ENCODE measurements at places on chromosomes 5 and 9. TPM values are rescaled to one million over a fixed set of nuclear protein-coding genes. Genes with fewer than 3 reads are reported as not detected.

- H3K4me1 ChIP-seq, result no peaks in the 10 kb centered on the region
These were observed 7.3 kb upstream of the NEUROG1 start for GRCh38 chr5:135543001-135543484.

DNA sequence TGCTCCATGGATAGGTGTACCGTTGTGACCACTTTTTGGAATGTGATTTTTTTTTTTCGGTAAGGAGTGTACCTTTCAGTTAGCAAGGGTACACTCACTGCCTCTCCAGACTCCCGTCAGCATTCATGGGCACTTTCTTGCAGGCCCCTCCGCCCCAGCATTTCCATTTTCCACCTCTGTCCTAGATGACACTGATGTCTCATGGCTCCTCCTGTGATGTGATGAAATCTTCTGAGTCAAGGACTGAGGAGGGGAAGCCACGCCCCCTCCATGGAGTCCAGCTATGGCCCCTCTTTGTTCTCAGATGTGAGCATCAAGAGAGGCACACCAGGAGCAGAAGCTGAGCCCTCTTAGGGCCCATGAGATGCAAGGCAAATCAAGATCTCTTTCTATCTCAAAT is 61.8 kb downstream of the CTSL start:
- H3K27me3 ChIP-seq, result no peaks in the 10 kb centered on the region
- H3K36me3 ChIP-seq, result no peaks in the 10 kb centered on the region
- DNase-seq, result no peak
- no peak overlapping the region for H3K4me3 ChIP-seq
- H3K4me1 ChIP-seq, result peaks cover 16% of the 10 kb centered on the region

DNA sequence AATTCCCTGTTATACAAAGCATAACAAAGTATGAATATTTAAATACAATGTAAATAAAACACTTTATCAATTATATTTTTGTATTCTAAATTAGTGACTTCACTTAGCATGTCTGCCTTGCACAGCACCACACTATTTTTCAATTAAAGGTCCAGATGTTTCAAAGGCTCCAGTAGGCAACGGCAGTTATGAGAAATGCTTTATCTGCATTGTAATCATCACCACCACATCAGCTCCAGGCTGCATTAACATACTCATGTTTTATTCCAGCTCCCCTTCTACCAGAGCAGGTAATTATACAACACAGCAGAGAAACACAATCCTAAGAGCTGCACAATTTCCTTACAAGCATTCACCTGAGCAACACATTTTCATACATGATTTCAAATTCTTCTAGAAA is 102.8 kb downstream of the MAPKAP1 start:
- H3K27me3 ChIP-seq, result no peaks in the 10 kb centered on the region
- no peak overlapping the region for H3K4me3 ChIP-seq
- H3K36me3 ChIP-seq, result no peaks in the 10 kb centered on the region

DNA sequence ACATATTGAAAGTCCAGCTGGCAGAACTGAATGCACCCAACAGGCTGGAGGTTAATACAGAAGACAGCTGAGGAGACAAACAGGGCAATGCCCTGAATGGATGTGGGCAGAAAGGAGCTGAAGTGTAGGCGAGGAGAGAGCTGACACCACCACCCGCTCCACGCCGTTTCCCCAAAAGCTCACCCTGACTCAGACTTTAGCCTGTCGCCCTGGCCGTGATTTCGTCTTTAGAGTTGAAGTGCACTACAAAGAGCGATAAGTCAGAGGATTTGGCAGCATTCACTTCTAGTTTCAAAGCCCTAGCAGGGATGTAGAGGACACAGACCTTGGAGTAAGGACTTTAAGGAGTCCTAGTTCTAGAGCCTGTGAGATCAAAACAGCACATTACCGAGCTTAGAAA is 2.2 kb upstream of the ERAP1 start:
- DNase-seq, result no peak
- no peaks in the 10 kb centered on the region for H3K36me3 ChIP-seq
- H3K27me3 ChIP-seq, result no peaks in the 10 kb centered on the region
- no peak overlapping the region for H3K4me3 ChIP-seq

GRCh38 chr9:93397661-93398373 is 53.7 kb upstream of the FAM120A start:
- H3K4me3 ChIP-seq, result no peak overlapping the region
- no peaks in the 10 kb centered on the region for H3K36me3 ChIP-seq
- H3K27me3 ChIP-seq, result peaks cover 21% of the 10 kb centered on the region
- DNase-seq, result no peak

GRCh38 chr5:98795243-98795642 is 21.8 kb downstream of the RGMB start:
- peaks cover 5% of the 10 kb centered on the region for H3K36me3 ChIP-seq
- no peak overlapping the region for H3K4me3 ChIP-seq
- H3K4me1 ChIP-seq, result no peaks in the 10 kb centered on the region
- no peak overlapping the region for H3K27ac ChIP-seq
- DNase-seq, result no peak

GRCh38 chr9:131481441-131482342 is 21.0 kb upstream of the POMT1 start:
- no peaks in the 10 kb centered on the region for H3K4me1 ChIP-seq
- DNase-seq, result no peak
- H3K27ac ChIP-seq, result no peak overlapping the region

DNA sequence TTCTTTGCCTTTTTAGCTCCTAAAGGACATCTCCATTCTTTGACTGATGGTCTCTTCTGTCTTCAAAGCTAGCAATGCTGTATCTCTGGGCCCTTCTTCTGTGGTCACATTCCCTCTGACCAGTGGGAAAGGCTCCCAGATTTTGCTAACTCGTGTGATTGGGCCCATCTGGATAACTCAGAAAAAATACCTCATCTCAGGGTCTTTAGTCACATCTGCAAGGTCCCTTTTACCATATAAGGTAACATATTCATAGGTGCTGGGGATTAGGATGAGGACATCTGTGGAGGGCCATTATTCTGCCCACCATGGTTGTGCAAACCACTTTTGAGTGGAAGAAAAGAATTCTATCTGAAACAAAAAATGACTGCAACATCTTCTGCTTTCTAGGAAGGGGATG is 76.3 kb upstream of the MAMDC2 start:
- H3K4me3 ChIP-seq, result no peak overlapping the region
- no peak for DNase-seq
- H3K27me3 ChIP-seq, result no peaks in the 10 kb centered on the region
- H3K36me3 ChIP-seq, result no peaks in the 10 kb centered on the region
- H3K27ac ChIP-seq, result no peak overlapping the region

DNA sequence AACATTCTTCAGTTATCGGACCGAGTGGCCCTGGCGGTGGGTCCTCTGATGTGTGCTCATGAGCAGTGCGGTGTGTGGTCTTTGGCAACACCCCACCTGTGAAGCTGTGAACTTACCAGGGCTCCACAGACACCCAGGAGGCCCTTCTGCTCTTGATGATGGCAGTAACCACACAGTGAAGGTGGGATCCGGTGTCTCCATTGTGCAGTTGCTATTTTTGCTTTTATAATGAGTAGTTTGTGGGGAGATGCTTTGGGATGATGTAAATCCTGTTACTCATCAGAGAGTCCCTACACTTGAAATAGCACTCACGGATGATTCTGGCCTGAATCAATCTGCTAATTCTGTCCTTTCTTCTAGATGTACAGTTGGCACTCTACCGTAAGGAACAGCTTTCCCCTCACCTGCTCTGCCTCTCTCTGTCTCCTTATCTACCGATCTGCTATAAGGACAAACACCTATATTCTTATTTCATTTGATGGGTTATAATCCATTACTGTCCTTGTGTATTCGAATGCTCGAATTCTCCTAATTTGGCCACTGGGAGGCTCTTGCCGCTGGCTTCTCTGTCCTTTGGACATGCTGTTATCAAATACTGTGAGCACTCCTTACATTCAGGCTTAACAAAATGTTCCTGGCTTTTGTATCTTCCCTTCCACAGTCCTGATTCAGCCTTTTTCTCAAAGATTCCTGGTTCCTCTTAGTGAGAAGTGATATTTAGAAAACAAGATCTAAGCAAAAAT is 20.2 kb downstream of the ATPSCKMT start:
- H3K27ac ChIP-seq, result no peak overlapping the region
- no peaks in the 10 kb centered on the region for H3K27me3 ChIP-seq
- no peak overlapping the region for H3K4me3 ChIP-seq
- H3K4me1 ChIP-seq, result no peaks in the 10 kb centered on the region

- no peaks in the 10 kb centered on the region for H3K4me1 ChIP-seq
- H3K36me3 ChIP-seq, result no peaks in the 10 kb centered on the region
- no peak overlapping the region for H3K27ac ChIP-seq
- H3K27me3 ChIP-seq, result no peaks in the 10 kb centered on the region
These were observed 62.7 kb downstream of the SEMA4D start for GRCh38 chr9:89435071-89435823.

GRCh38 chr5:136195971-136196820 is 3.2 kb upstream of the SMIM32 start:
- H3K36me3 ChIP-seq, result no peaks in the 10 kb centered on the region
- no peak for DNase-seq
- H3K4me1 ChIP-seq, result peaks cover 30% of the 10 kb centered on the region
- H3K4me3 ChIP-seq, result no peak overlapping the region
- peaks cover 20% of the 10 kb centered on the region for H3K27me3 ChIP-seq
- no peak overlapping the region for H3K27ac ChIP-seq

DNA sequence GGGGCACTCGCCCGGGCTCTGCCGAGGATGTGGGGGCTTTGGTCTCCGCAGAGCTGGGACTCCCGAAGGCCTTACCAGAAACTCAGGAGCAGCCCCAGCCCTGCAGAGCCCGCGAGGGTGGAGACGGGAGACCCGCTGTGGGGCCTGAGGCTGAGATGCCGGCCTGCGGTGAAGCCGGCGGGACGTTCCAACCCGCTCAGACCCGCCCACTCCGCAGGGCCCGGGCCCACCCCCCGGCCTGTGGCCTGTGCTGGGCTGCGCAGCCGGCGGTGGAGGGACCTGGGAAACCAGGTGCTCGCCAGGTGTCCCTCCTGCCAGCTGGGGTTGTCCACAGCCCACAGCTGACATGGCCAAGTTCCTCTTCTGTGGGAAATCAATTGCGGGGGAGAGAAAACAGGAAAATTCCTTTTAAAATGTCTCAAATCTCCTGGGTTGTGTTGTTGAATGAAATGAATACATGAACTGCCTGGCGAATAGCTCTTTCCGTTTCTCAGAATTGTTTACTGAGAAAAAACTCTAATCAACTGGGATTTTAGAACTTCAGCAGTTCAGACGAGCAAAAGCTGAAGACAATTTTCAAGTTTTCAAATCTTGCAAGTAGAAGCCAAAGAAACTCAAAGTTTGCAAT is 49.0 kb upstream of the IRX4 start:
- no peak for DNase-seq
- no peak overlapping the region for H3K4me3 ChIP-seq

GRCh38 chr5:137072361-137073115 is 426.6 kb downstream of the SPOCK1 start:
- no peak overlapping the region for H3K27ac ChIP-seq
- no peak overlapping the region for H3K4me3 ChIP-seq
- H3K4me1 ChIP-seq, result no peaks in the 10 kb centered on the region
- no peak for DNase-seq

GRCh38 chr5:63958654-63959053 is 3.6 kb downstream of the HTR1A start:
- H3K27me3 ChIP-seq, result no peaks in the 10 kb centered on the region
- H3K4me3 ChIP-seq, result no peak overlapping the region
- H3K36me3 ChIP-seq, result no peaks in the 10 kb centered on the region
- H3K27ac ChIP-seq, result no peak overlapping the region
- DNase-seq, result no peak

DNA sequence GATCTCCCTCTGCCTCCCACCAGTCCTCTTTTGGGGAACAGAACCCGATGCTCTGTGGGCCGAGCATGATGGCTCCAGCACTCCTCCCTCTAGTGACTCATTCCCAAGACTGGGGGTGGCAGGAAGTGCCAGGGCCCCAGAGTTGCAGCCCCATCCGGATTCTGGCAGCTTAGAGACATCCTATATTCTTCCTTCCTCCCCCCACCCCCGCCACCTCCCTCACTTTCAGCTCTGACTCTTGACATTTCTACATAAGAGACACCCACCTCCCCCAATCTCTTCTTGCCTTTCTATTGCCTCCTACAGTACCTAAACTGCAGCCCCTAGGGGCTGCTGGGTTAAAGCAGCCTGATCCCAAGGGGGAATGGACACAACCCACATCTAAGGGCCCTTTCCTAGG is 47.1 kb upstream of the MATR3 start:
- H3K27me3 ChIP-seq, result no peaks in the 10 kb centered on the region
- no peak overlapping the region for H3K27ac ChIP-seq
- H3K4me1 ChIP-seq, result no peaks in the 10 kb centered on the region

DNA sequence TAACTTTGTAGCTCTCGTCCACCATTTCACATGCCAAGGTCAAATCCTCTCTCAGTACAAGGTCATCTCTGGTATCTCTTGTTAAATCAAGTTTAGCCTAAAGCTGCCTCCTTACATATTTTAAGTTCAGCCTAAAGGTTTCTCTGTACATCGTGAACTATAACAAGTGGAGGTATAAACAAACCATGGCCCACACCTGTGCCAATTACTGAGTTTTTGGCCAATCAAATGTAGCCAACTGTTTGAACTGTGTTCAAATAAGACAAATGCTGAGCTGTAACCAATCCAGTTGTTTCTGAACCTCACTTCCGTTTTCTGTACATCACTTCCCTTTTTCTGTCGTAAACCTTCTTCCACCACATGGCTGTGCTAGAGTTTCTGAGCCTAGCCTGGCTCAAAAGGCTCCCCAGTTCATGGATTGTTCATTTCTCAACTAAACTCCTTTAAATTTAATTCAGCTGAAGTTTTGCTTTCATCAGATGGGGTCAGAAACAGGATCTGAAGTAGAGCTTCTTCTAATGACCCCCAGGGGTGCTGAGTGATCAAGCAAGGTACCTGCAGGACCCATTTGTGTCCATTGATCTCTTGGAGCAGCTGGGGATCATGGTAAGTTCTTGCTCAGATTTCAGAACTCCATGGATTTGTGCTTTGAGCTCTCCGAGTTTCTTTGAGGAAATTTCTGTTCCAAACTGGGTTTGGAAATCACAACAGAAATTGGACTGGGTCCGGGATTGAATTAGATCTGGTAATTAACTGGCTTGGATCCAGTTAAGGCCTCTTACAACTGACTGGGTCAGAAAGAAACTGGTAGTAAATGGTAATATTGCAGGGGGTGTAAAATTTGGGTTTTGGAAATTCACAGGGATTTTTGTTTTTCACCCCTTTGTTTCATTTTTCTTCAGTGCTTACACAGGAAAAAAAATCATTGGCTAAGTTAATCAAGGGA is 11.0 kb upstream of the NANS start:
- H3K4me3 ChIP-seq, result peak overlapping the region; percentile 35
- peaks cover 28% of the 10 kb centered on the region for H3K4me1 ChIP-seq
- H3K27me3 ChIP-seq, result no peaks in the 10 kb centered on the region
- no peaks in the 10 kb centered on the region for H3K36me3 ChIP-seq

CAAP1 gene
- 34.8 TPM for total RNA-seq

PFN3 gene
- total RNA-seq, result not detected

TXN gene
- total RNA-seq, result 470 TPM

GRIA1 gene
- not detected for total RNA-seq

IL7R gene
- total RNA-seq, result not detected

PTGDS gene
- not detected for total RNA-seq

HOMER1 gene
- total RNA-seq, result 24.8 TPM

AIF1L gene
- 36.5 TPM for total RNA-seq

CETN3 gene
- 111 TPM for total RNA-seq

WDR31 gene
- 0.56 TPM for total RNA-seq

ADAMTS2 gene
- 0.24 TPM for total RNA-seq

FOXD4 gene
- 0.18 TPM for total RNA-seq

PRUNE2 gene
- total RNA-seq, result 0.02 TPM
